ENCODE measurements at places on chromosomes 7 and 10. TPM values are rescaled to one million over a fixed set of nuclear protein-coding genes. Genes with fewer than 3 reads are reported as not detected.

The LGI1 gene
- not detected for total RNA-seq

DNA sequence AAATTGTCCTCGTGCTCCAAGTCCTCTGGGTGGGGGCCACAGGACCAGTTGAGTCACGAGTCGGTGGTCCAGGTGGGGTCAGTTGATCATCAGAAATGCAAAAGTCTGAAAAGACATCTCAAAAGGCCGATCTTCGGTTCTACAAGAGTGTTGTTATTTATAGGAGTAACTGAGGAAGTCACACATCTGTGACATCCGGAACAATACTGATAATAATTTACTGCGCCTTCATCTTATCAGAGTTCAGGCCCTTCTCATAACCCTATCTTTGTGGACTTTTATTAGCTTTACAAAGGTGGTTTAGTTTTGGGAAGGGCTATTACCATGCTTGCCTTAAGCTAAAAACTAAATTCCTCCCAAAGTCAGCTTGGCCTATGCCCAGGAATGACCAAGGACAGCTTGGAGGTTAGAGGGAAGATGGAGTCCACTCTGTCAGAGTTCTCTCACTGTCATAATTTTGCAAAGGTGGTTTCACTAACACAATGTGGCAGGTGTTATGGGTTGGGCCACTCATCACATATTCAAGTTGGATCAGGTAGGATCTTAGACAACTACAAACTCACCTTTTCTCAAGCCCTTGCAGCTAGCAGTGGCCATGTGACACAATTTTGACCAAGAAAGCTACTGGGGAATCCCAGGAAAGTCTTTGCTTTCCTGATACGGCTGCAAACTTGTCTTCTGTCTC, 54.7 kb upstream of the CHST3 start:
- H3K36me3 ChIP-seq: no peaks in the 10 kb centered on the region
- no peak overlapping the region for H3K27ac ChIP-seq
- H3K4me1 ChIP-seq: peaks cover 8% of the 10 kb centered on the region
- no peak overlapping the region for H3K4me3 ChIP-seq
- H3K27me3 ChIP-seq: no peaks in the 10 kb centered on the region

The AKR1C8 gene
- total RNA-seq: 0.50 TPM

GRCh38 chr7:130135208-130136205, 65.2 kb downstream of the KLHDC10 start:
- H3K4me3 ChIP-seq: no peak overlapping the region
- H3K36me3 ChIP-seq: peaks cover 32% of the 10 kb centered on the region
- peaks cover 21% of the 10 kb centered on the region for H3K4me1 ChIP-seq
- no peak overlapping the region for H3K27ac ChIP-seq
- no peaks in the 10 kb centered on the region for H3K27me3 ChIP-seq

The VPS41 gene
- 50.8 TPM for total RNA-seq

- peak overlapping the region; percentile 79 for H3K27ac ChIP-seq
- peak; percentile 30 for DNase-seq
- H3K4me1 ChIP-seq: peaks cover 23% of the 10 kb centered on the region
- H3K4me3 ChIP-seq: peak overlapping the region; percentile 100
- no peaks in the 10 kb centered on the region for H3K36me3 ChIP-seq
Observed at GRCh38 chr7:139231513-139232376, 708 bp downstream of the UBN2 start.

The ZNF736 gene
- total RNA-seq: 27.8 TPM

DNA sequence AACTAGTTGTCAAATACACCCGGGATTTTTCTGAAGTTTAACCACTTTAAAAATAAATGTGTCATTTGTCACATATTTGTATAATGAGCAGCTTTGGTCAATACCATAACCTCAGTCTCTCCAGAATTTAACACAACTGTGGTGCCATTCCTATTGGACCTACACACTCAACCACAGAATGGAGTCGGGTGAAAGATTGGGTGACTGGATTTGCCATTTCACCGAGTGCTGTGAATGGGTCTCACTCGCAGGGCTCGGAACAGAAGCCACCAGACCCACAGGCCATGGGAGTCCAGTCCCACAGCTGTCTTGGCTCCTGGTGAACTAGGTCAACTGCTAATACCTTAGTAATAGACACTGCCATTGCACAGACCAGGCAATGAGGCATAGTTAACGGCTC, 298.4 kb downstream of the CCDC3 start:
- H3K4me3 ChIP-seq: no peak overlapping the region
- H3K4me1 ChIP-seq: peaks cover 16% of the 10 kb centered on the region
- H3K27ac ChIP-seq: no peak overlapping the region
- H3K27me3 ChIP-seq: no peaks in the 10 kb centered on the region

The NPY4R gene
- not detected for total RNA-seq

The BCL7B gene
- total RNA-seq: 69.7 TPM

DNA sequence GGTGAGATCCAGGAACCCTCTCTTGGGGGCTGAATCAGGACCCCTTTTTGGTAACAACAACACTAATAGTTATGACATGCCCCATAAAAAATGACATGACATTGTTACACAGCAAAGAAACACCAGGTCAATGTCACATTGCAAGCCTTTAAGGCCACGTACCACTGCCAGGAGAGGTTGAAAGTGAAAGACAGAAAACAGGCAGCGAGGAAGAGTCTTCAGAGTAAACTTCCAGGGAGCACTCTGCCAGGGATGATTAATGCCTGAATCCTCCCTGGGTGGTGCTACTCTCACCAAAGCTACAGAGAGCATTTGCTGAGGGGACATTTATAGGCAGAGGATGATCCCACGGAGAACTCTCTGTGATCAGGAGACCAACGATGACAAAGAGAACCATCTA, 551.6 kb downstream of the CALN1 start:
- H3K27me3 ChIP-seq: no peaks in the 10 kb centered on the region
- H3K27ac ChIP-seq: no peak overlapping the region
- H3K36me3 ChIP-seq: no peaks in the 10 kb centered on the region
- no peak overlapping the region for H3K4me3 ChIP-seq
- no peaks in the 10 kb centered on the region for H3K4me1 ChIP-seq
- DNase-seq: no peak

DNA sequence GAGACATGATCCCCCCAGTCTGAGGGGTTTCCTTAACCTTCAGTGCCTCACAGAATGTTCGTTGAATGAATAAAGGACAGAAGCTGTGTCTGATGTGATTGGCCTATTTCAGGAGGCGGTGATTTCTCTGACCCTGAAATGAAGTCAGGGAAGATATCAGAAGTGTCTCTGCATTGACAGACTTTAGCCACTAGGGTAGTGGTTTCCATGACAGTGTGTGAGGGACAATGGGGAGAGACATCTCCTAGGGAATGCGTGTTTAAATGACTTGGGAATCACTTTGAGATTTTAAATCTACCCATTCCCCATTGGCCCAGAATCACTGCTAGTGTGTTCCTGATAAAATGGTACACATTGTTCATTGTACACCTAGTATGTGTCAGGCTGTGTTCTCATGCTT, 132.0 kb downstream of the CFAP58 start:
- H3K27ac ChIP-seq: no peak overlapping the region
- no peak overlapping the region for H3K4me3 ChIP-seq
- H3K4me1 ChIP-seq: no peaks in the 10 kb centered on the region
- H3K36me3 ChIP-seq: no peaks in the 10 kb centered on the region
- peaks cover 11% of the 10 kb centered on the region for H3K27me3 ChIP-seq

GRCh38 chr10:113493195-113493594, 59.7 kb upstream of the HABP2 start:
- DNase-seq: no peak
- no peaks in the 10 kb centered on the region for H3K36me3 ChIP-seq
- no peaks in the 10 kb centered on the region for H3K4me1 ChIP-seq
- H3K27ac ChIP-seq: no peak overlapping the region
- H3K4me3 ChIP-seq: no peak overlapping the region
- no peaks in the 10 kb centered on the region for H3K27me3 ChIP-seq

GRCh38 chr7:151925446-151926335, 30.6 kb upstream of the GALNTL5 start:
- no peak overlapping the region for H3K4me3 ChIP-seq
- no peaks in the 10 kb centered on the region for H3K36me3 ChIP-seq
- no peaks in the 10 kb centered on the region for H3K27me3 ChIP-seq

DNA sequence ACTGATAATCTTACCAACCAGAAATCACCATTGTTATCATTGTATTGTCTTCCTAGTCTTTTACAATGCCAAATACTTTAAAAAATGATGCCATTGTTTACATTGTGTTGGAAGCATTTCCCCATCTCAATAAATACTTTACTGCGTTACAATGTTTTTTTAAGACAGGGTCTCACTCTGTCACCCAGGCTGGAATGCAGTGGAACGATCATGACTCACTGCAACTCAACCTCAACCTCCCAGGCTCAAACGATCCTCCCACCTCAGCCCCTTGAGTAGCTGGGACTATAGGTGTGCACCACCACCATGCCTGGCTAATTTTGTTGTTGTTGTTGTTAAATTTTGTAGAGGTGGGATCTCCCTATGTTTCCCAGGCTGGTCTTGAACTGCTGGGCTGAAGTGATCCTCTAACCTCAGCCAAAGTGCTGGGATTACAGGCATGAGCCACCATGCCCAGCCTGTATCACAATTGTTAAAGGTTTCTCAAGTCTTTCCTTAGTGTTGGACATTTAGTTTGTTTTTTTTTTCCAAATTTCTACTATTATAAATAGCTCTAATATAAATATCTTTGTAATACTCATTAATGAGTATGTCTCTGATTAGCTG, 13.5 kb downstream of the LRMDA start:
- H3K4me3 ChIP-seq: no peak overlapping the region
- H3K27ac ChIP-seq: no peak overlapping the region
- H3K4me1 ChIP-seq: no peaks in the 10 kb centered on the region
- no peaks in the 10 kb centered on the region for H3K36me3 ChIP-seq
- H3K27me3 ChIP-seq: peaks cover 18% of the 10 kb centered on the region

The MKRN1 gene
- total RNA-seq: 86.9 TPM

- H3K27me3 ChIP-seq: no peaks in the 10 kb centered on the region
- no peaks in the 10 kb centered on the region for H3K4me1 ChIP-seq
- H3K27ac ChIP-seq: no peak overlapping the region
- H3K4me3 ChIP-seq: no peak overlapping the region
- H3K36me3 ChIP-seq: no peaks in the 10 kb centered on the region
Observed at GRCh38 chr7:151104411-151105235, 18.3 kb downstream of the AGAP3 start.

Data from activated CD4-positive, alpha-beta T cell treated with anti-CD3 and anti-CD28 coated beads, Interleukin-2, amount 10 ng/mL, durations not matched to agents 7 days and 5 days (primary cell).